Stimulated activated CD8-positive, alpha-beta memory T cell treated with anti-CD3 and anti-CD28 coated beads, Interleukin-7, amount 100 ng/mL, for 1 hour (primary cell): ENCODE measurements at places on chromosomes 1 and 21.

- no peak for DNase-seq
Measured at GRCh38 chr1:198082576-198082975, 74.2 kb upstream of the NEK7 start.

DNA sequence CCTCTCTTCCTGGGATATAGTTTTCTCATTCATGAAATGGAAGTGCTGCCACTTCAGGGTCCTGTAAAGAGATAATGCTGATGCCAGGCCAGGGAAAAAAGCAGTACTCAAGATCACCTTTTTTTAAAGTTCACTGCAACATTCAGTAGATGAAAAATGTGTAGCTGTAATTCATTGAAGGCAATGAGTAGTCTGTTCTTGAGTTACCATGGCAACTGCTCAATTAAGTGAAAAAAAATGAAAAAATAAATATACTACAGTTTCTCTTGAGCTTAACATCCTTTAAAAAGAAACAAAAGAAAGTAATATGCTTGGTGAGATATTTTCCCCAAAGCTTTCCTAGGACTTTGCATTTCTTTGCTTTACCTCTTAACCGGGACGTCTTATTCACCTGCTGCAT is 183.3 kb downstream of the AK5 start:
- no peak for DNase-seq

DNA sequence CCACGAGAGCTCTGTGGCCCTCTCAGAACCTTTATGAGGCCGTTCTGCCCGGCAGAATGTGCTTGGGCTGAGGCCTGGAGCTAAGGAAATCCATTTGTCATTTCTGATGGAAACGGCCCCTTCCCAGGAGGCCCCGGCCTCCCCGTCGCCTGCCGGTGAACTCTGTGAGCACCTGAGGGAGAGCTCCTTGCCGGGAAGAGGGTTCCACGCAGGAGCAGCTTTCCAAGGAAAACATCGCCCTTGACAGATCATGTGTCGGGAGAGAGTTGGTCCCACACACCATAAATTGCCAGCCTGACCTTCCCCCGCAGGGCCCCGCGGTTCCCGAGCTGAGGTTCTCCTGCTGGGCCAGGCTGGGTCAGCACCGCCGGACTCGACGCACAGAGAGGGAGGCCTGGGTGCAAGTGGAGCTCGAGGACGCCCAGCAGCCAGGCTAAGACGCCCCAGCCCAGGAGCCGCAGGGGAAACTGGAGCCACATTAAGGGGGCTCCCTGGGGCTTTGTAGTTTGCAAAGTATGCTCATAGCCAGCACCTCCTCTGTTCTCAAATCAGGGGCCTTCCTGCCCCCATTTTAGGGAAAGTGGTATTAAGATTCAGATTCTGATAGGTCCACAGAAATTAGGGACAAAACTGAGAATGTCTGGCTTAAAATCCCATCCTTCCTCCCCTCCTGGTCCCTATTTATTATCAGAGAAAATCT is 239.5 kb downstream of the FOXD2 start:
- no peak for DNase-seq

DNA sequence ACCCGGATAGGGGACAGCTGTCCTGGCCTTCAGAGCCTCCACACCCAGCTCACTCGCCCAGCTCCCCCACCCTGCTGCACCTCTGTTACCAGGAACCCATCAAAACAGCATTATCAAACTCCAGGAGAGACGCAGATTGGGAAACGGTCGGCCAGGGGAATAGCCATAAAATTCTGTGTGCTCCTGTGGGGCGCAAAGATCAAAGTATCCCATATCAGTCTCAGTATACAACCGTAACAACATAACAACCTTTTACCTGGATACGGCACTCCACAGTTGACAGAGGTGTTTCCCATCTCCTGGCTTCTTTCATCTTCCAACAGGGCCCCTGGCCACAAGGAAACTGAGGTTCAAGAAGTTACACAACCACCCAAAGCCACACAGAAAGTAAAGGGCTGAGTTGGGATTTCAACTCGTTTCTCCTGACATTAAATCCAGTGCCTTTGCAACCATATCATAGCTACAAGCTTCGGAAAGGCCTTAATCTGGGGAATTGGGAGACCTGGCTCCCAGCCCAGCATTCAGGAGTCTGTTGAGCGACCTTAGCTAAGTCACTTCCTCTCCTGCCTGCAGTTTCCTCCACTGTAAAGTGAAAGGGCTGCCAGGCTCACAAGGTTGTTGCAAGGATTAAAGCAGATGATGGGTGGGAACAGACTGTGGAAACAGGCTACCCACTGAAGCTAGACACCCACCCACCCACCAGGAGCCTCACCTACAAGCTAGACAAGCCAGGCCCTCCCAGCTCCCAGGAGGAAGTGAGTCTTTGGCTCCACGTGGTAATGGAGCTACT is 8.1 kb upstream of the EPHB2 start:
- DNase-seq: no peak

DNA sequence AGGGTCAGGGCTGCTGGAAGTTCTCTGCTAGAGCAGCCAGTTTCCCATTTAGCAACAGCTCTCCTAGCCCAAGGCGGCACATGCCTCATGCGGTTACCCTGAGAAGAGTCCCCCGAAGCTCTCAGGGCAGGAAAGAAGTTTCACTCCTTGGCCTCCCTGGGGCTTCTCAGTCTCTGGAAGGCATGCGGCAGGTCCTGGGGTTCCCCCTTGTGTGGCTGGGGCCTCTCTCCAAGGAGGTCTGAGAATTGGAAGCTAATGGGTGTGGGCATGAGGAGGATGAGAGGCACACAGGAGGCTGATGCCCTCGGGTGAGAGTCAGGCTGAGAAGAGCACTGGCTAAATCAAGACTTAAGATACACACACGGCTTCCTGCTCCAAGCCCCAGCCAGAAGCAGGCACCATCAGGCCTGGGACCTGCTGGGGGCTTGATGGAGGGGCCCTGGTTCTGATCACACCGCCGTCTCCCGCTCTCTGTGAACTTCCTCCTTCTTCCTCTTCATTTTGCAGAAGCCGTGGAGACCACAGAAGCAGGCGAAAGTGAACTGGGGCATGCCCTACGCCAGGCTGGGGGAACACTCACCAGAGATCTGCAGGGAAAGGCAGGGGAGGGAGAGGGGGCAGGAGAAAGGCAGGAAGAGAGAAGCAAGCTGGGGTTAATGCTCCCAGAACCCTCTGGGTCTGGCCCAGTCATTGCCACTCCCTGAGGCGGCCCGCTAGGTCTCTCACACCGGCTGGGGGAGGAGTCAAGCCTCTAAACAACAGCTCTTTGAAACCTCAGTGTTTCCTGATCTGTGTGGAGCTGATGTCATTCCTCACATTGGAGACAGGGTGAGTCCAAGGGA is 15.1 kb downstream of the BLACAT1 start:
- DNase-seq: peak; percentile 34

GRCh38 chr1:93715529-93716126 is 34.0 kb upstream of the BCAR3 start:
- no peak for DNase-seq

DNA sequence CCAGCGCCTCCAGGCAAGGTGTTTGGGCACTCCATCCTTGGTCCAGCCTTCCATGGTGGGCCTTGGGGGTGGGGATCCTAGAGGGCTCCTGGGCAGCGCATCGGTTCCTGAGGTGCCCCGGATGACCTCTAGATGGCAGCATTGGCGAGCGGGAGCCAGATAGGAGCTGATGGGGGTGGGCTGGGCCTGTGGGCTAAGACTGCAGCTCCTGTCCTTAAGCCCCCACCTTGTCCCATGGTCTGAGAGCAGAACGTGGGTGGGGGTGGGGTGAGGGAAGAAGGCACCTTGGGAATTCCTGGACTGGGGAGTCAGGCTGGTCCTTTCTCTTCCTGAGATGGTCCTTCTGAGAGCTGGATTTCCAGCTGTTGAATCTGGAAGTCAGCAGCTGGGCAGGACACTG is 93.4 kb upstream of the CSF3R start:
- DNase-seq: no peak

DNA sequence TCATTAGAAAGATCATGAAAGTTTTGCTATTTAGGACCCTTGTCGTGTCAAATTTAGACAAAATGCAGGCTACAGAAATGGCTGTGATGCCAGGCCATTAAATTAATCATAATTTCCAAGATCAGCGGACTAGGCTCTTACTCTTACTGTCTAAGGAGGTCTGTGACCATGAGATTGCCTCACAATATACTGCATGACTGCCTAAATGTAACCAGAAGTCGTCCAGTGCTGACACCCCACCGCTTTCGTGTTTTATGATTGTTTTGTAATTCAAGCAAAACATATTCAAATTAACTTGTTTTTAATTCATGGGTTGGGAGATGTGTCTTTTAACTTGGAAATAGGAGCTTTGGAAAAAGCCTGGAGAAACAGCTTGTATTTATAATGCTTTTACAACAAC is 947.5 kb downstream of the BRINP3 start:
- DNase-seq: no peak

DNA sequence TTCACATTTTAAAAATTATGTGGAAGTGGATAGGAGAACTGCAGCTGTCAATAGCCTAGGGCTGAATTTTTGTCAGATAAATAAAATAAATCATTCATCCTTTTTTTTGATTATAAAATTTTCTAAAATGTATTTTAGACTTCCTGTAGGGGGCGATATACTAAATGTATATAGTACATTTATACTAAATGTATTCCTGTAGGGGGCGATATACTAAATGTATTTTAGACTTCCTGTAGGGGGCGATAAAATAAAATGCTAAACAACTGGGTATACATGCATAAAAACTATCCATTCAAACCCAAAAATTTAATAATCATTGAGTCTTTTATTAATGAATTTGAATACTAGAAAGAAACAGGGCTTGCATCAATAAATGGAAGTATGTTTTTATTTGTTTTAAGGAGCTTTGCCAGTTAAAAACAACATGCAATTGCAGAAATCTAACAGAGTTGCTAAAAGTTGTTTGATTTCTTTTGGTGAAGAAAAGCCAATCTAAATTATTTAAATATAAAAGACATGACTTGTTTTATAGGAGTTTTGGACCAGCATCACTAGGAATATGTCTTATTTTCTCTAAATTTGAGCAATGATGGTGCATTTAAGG is 31.4 kb downstream of the CLCA1 start:
- no peak for DNase-seq

GRCh38 chr1:70134148-70134547 is 71.2 kb downstream of the LRRC40 start:
- no peak for DNase-seq

GRCh38 chr1:248521856-248522255 is 14.0 kb downstream of the OR2G6 start:
- no peak for DNase-seq

DNA sequence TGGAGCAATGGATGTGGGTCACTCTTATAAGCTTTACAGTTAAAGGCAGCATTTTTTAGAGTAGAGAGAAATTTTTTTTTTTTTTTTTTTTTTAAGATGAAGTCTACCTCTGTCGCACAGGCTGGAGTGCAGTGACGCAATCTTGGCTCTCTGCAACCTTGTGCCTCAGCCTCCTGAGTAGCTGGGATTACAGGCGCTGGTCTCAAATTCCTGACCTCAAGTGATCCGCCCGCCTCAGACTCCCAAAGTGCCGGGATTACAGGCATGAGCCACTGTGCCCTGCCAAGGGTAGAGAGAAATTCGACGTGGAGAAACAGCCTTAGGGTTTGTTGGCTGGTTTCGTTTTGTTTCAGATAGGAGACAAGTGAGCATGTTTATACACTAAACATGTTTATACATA is 594.2 kb upstream of the ADAMTS5 start:
- DNase-seq: no peak

GRCh38 chr1:228016181-228016510 is 9.3 kb downstream of the WNT3A start:
- no peak for DNase-seq

GRCh38 chr1:159408862-159409400 is 23.1 kb upstream of the OR10J4 start:
- no peak for DNase-seq
